ENCODE measurements at places on chromosomes 7 and 10.

- no peak for DNase-seq
These were observed 17.4 kb upstream of the KIF5B start for GRCh38 chr10:32073659-32074058.

GRCh38 chr10:70296406-70296899 is 12.6 kb upstream of the NPFFR1 start:
- no peak for DNase-seq

- no peak for DNase-seq
These were observed 41.8 kb downstream of the CHST3 start for GRCh38 chr10:72006026-72006425.

DNA sequence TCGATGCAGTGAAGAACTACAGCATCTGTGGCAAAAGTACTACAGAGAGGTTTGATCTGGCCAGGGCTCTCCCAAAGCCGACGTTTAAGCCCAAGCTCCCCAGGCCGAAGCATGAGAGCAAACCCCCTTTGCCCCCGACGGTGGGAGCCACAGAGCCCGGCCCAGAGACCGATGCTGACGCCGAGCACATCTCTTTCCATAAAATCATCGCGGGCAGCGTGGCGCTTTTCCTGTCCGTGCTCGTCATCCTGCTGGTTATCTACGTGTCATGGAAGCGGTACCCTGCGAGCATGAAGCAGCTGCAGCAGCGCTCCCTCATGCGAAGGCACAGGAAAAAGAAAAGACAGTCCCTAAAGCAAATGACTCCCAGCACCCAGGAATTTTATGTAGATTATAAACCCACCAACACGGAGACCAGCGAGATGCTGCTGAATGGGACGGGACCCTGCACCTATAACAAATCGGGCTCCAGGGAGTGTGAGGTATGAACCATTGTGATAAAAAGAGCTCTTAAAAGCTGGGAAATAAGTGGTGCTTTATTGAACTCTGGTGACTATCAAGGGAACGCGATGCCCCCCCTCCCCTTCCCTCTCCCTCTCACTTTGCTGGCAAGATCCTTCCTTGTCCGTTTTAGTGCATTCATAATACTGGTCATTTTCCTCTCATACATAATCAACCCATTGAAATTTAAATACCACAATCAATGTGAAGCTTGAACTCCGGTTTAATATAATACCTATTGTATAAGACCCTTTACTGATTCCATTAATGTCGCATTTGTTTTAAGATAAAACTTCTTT is 2.3 kb downstream of the LRRTM3 start:
- DNase-seq = no peak

- DNase-seq = no peak
These were observed 113.1 kb upstream of the PDLIM1 start for GRCh38 chr10:95403700-95404461.

- no peak for DNase-seq
These were observed 472.1 kb downstream of the SEMA3D start for GRCh38 chr7:84714765-84715164.

DNA sequence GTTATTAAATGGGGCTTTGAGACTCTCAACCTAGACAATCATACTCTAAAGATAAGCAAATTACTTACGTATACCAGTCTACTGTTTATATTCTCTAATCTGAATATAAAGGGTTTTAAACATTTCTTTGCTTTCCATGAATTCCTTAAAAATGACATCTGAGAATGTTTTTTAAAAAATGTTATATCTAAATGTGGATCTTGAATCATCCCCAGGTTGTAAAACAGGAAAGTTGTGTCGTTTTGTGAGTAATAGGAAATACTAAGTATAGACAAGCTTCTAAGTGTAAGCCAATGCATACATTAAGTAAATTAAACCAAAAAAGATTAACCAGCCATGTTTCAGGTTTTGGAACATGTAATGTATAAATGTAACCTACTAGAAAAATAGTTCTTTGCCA is 26.8 kb downstream of the ADD3 start:
- no peak for DNase-seq

DNA sequence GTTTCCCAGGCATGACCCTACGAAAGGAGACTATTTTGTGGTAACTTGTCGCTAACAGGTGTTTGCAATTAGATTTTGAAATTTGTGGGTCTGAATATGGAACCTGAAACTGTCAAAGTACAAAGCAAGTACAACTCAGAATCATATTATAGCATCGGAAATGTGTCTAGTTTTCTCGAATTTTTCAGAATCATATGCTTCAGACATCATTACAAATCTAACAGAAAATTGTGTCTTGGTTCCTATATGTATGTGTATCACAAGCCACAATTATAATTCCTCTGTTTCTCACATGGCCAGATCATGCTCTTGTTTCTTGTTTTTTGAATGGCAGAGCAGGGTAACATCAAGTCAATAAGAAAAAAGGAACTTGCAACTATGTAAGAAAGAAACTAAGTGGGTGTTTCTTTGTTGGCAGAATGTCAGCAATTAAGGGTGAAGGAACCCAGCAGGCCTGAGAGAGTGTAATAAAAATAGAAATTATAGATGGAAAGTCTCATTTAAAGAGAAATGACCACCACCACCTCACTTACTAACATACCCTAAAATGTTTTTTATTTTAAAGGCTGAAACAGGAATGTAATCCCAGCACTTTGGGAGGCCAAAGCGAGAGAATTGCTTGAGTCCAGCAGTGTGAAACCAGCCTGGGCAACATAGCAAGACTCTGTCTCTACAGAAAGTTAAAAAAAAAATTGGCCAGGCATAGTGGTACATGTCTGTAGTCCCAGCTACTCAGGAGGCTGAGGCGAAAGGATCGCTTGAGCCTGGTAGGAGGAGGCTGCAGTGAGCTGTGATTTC is 51.3 kb downstream of the PRTFDC1 start:
- DNase-seq = no peak

DNA sequence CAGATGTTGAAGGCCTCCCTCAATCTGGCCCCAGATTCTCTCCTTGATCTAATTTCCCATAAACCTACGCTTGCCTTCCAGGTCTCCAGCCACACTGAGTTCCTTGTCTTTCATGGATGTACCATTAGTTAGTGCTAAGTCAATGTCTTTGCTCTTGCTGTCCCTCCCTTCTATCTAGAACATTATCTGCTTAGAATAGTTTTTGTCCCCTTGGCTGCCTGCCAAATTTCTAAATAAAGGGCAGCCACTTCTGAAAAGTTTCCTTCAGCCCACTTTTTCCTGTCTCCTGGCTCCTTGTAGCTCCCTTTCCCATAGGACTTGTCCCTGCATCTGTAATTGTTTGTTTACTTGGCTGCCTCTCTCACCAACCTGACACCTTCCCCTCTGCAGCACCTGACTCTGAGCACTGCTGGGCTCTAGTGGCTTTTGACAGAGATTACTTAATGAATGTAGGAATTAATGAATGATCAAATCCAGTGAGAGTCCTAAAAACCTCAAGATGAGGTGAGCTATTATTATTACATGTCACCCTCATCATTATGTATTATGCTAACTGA is 58.3 kb downstream of the CXCL12 start:
- DNase-seq = no peak

DNA sequence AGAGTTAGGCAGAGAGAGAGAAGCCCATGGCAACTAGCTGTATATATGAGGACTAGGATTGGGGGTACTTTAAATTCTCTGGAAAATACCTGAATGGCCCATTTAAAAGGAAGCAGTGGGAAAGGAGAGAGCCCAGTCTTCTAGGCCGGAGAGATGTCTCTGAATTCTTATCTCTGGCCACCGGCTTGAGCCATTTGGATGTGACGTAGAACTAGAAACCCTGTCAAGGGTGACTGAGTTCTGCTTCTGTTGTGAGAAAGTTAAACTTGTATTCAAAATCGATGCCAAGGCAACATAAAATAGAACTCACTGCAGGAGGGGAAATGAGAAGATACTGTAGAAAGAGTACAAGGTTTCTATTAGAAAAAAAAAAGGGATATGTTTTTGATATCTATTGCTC is 6.3 kb upstream of the GSTK1 start:
- no peak for DNase-seq

- no peak for DNase-seq
These were observed 349.1 kb downstream of the TCERG1L start for GRCh38 chr10:130962240-130963051.

DNA sequence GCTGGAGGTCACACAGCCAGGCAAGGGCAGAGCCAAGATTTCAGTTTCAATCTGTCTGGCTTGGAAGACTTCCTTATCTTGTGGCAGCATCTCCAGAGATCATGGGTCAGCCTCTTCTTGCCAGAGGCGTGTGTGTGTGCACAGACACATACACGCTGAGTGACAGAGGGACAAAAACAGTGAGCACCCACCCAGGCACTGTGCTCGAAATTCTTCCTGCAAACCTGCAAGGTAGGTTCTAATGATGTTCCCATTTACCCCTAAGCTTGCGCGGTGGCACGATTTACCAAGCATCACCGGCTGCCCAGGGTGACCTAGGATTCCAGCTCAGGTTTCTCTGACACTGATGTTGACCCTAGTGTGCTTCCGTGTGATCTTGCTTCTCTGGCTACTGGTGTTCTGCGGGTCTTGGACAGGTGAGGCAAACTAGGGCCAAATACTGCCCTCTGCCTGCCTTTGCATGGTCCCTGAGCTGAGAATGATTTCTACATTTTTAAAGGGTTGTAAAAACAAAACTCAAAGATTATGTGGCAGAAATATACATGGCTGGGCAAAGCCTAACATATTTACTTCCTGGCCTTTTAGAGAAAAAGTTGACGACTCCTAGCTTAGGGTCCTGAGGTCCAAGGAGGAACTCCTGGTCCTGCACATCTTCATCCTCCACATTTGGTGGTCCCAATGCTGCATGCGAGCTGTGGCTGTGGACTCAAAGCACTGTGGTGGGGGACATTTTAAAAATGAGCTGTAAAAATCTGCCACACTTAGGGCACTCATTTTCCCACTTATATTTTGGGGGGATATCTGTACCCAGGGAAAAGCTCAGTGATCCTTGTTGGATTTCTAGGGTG is 268.5 kb downstream of the RPS24 start:
- DNase-seq = no peak

GRCh38 chr7:10703981-10704380 is 269.7 kb upstream of the PHF14 start:
- no peak for DNase-seq

GRCh38 chr7:83452256-83452655 is 196.7 kb downstream of the SEMA3E start:
- DNase-seq = no peak

DNA sequence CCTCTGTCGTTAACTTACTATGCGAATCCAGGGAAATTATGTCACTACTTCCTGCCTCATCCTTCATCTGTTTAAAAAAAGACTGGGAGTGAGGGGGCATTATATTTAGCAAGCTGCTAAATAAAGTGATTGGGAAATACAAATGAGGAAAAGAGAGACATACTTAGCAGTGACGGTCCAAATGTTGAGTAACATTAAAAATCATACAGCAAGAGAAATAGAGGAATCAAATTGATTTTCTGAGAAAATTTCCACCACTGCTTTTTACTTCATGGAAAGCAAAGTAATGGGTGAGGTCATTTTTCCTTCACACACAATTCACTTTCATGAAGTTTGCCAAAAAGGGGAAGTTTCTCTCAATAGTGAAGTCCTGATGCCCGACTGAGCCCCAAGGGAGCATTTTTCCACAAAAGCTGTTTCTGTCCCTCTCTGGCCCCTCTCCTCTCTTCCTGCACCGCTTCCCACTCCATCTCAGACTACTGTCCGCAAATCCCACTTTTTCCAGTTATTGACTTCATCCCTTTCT is 61.9 kb upstream of the ADO start:
- DNase-seq = no peak

DNA sequence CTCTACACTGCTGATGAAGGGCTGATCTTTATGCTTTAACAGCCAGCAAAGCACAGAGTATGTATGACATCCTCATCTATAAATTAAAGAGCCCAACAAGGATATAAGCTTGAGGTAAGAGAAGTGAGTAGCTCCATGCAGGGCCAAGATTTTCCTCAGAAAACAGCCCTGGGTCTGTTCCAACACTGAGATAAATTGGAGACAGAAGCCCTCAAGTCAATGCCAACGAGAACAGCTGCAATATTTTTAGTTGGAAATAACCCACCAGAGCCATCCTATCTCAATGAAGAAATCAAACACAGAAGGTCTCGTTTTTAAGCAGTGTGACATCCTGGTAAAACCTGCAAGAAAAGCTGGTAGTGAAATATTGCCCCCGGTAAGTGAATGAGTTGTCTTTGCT is 297.0 kb upstream of the AUTS2 start:
- no peak for DNase-seq

- no peak for DNase-seq
These were observed 1.9 kb downstream of the MIOS start for GRCh38 chr7:7568553-7568952.

DNA sequence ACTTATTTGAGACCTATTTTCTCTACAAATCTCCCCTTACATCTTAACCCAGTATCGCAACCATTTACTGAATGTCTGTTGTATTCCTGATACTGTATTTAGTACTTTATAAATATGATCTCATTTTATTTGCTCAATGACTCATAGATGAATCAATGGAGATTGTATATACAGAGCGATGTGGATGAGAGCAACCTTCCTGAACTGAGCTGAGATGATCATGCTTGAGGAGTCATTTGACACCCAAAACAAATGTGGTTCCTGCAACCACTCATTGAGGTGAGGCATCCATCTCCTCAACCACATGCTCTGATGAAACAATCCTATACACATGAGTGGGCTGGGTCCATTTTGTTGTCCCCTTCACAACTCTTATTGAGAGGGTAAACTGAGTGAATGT is 250.0 kb downstream of the CDC14C start:
- no peak for DNase-seq

GRCh38 chr7:151242159-151243044 is 6.1 kb downstream of the SMARCD3 start:
- DNase-seq = no peak

GRCh38 chr7:86930554-86931307 is 128.7 kb downstream of the ELAPOR2 start:
- DNase-seq = no peak

GRCh38 chr10:34176351-34176750 is 638.7 kb downstream of the PARD3 start:
- no peak for DNase-seq

DNA sequence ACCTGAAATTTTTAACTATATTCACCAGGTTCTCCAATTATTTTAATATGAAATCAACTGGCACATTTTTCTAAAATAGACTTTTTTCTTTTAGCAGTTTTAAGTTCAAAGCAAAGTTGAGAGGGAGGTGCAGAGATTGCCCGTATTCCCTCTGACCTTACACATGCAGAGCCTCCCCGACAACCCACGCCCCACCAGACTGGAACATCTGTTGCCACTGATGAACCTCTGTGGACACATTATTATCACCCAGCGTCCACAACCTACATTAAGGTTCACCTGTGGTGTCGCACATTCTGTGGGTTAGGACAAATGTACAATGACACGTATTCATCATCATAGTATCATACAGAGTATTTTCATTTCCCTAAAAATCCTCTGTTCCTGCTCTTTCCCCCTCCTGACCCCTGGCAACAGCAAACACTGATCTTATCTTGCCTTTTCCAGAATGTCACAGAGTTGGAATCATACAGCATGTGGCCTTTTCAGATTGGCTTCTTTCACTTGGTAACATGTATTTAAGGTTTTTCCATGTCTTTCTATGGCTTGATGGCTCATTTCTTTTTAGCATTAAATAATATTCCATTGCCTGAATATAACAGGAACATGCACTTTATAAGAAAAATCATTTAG is 37.1 kb downstream of the COBL start:
- no peak for DNase-seq

All from stimulated activated CD4-positive, alpha-beta T cell treated with anti-CD3 and anti-CD28 coated beads, Interleukin-12 subunit alpha, Interleukin-12 subunit beta, amount 100 ng/mL, for 4 hours (primary cell).